Stimulated activated CD8-positive, alpha-beta memory T cell treated with anti-CD3 and anti-CD28 coated beads, Interleukin-2, amount 100 ng/mL, for 1 hour (primary cell): ENCODE measurements at places on chromosomes 12 and 14.

GRCh38 chr14:71511152-71511551, 421.1 kb upstream of the RGS6 start:
- DNase-seq, result no peak

DNA sequence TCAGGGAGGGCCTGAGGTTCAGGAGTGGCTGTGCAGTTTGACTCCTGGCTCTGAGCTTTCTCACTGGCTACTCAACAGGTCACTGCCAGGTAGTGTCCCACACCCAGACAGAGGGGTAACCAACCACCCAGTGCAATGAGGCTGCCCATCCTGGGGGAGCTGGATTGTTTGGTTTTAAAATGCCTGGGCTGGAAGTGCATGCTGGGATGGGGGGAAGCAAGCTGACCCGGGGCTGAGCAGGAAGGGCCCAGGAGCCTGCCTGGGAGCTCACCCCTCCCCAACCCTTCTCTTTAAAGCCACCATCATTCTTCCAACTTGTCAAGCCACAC, 12.6 kb upstream of the ABHD12B start:
- no peak for DNase-seq

GRCh38 chr14:104843006-104843405, 22.1 kb upstream of the CEP170B start:
- no peak for DNase-seq

DNA sequence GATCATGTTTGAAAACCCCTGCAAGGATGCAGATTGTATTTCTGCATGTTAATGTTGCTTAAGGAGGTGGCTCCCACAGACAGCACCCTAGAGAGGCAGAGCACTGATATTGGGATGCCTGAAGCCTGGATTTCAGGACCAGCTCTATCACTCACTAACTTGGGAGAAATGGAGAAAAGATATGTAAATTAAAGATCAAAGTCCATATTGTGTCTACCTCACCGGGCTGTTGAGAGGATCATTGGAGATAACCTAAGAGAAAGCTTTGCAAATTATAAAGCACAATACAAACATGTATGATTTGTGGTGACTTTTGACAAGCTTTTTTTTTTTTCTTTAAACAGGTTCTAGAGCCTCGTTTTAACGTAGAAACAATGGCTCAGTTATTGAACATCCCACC, 7.6 kb upstream of the REP15 start:
- DNase-seq, result no peak

DNA sequence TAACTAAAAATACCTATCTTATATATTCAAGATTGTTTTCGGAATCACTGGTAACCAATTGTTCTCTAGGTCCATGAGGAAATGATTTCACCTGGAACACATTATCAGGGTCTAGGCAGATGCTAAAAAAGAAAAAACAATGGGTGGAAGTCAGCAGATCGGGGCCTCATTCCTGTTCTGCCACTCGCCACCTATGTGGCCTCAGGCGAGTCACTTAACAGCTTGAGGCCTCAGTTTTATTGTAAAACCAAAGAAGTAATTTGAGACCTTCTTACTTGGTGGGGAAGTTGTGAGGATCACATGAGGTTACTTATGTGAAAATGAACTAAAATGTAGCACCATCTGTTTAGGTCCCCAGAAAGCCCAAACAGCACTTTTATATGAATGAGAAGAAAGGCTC, 6.2 kb upstream of the RNASE10 start:
- no peak for DNase-seq

GRCh38 chr12:27303139-27304111, 29.2 kb upstream of the BMAL2 start:
- DNase-seq, result no peak

- DNase-seq, result no peak
Observed at GRCh38 chr12:81010641-81011040, 67.2 kb upstream of the ACSS3 start.

DNA sequence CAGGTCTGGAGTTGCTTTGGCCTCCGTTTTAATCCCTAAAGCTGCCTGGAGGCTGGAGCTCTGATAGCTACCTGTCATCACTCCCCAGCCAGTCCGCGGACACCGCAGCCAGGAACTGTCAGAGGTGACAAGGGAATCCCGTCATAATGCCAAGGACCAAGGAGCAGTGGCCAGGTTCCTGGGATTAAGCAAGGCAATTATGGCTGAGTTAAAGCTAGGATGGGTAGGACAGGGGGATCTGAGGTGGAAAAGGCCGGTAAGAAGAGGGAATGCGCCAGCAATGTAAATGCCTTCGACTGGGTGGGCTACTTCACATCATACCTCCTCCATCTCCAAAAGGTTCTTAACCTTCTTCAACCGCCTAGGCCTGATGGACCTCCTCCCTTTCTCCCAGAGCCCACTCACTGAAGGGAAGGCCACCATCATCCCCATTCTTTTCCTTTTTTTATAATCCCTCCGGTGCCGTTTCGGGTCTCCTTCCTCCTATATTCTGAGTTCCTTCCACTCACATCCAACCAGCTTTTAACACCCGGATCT, 1.9 kb downstream of the PPP1R3E start:
- no peak for DNase-seq

DNA sequence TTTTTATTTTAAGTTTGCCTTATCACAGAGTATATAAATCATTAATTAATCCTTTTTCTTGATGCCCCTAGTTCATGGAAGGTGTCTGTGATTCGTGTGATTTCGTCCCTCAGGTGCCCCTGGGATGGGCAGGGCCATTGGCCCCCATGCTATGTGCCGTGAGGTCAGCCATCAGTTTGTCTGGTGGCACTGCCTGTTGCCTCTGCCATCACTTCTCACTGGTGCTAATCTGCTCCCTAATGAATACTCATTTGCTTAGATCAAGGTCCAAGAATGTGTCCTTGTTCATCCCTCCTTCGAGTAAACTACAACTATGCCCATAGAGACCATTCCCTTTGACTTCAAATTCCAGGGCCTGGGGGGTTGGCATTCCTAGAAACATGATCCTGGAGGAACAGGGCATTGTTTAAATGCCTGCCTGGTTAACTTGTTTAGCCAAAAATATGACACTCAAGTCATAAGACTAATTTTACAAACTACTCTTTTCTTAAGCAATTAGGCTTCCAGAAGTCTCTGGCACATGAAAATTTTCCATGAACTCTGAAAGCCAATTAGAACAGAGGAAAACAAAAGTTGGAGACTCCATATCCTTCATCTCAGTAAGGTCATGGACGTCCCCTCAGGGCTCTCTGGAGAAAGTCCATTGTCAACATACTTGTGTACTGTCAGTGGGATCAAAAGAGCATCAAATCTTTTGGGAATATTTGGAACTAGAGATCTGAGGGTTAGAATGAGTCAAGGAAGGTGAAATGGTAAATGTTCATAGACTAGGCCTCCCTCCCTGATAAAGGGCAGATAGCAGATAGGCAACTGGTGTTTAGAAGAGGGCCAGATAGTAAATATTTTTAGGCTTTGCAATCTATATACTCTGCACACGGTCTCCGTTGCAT, 90.9 kb upstream of the PLXNC1 start:
- no peak for DNase-seq

GRCh38 chr12:64810831-64811230, 13.6 kb upstream of the TBC1D30 start:
- no peak for DNase-seq

DNA sequence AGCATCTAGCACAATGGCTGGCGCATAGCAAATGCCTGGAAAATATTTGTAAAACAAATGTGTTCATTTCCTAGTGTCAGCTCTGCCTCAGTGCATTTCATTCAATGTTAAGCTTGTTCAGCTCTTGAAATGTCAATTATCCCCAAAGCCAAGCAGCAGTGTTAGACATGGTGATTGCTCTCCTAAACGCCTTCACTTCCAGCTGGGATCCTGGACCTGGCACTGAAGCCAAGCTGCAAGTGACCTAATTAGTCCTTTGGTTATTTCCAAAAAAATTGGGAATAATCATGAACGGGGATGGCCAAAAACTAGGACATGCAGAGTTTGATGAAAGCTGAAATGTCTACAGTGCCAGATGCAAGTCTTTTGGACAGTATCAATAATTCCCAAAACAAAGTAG, 54.9 kb upstream of the MDGA2 start:
- no peak for DNase-seq

DNA sequence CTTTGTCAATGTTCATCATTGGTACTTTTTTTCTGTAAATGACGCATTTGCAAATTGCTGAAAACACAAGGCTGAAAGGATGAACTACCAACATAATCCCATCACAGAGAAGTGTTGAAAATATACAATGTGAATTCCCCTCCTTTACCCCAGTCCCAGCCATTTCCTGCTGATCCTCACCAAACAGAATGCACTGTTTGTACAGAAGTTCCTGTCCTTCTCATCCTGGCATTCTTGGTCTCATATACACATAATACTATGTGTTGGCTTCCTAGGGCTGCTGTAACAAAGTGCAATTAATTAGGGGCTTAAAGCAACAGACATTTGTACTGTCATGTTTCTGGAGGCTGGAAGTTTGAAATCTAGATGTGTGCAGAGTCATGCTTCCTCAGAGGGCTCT, 836.2 kb upstream of the MGAT4C start:
- DNase-seq, result no peak

DNA sequence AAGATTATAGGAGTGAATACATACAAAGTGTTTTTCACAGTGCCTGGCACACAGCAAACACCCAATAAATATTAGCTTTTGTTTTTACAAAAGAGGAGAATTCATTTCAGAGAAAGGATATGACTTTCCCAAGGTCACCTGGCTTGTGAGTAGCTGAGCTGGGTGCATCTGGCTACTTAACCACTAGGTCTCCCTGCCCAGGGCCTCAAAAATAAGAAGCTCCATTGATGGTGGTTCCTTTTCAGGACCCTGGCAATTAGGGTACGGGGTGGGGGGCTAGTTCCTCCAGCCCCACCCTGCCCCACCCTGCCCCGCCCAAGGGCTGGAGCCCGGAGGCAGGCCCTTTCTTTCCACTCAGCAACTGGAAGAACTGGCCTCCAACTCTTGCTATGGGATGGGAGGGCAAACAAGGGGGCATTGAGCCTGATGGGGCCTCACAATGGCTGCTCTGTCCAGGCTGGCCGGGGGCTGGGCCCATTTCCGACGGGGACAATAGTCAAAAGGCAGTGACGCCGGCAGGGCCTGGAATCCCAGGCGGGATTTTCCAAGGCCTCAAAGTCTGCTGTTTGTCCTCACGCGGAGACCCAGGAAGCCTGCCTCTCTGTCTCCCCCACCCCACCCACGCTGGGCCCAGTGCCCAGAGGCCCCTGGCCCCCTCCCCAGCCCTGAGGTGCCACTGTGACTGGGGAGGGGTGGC, 8.2 kb upstream of the ATG101 start:
- DNase-seq, result no peak

- no peak for DNase-seq
Observed at GRCh38 chr12:25904442-25904841, 54.0 kb upstream of the RASSF8 start.

- DNase-seq, result no peak
Observed at GRCh38 chr12:30909349-30910037, 17.1 kb upstream of the TSPAN11 start.

DNA sequence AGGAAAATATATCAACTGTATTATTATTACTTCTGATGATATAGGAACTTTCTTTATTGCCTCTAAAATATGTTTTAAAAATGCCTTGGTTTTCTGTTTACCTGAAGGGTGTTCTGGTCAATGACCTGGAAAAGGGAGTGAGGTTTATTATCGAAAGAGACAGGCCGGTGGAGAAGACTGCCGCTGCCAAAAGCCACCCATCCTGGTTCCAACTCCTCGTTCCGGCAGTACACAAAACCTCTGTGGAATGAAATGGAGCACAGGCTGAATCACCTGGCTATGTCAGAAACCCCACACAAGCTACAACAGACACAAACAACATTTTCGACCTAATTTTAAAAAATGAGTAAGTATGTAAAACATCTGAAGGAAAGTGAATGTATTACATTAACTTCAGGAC, 73.6 kb downstream of the HECTD4 start:
- no peak for DNase-seq

DNA sequence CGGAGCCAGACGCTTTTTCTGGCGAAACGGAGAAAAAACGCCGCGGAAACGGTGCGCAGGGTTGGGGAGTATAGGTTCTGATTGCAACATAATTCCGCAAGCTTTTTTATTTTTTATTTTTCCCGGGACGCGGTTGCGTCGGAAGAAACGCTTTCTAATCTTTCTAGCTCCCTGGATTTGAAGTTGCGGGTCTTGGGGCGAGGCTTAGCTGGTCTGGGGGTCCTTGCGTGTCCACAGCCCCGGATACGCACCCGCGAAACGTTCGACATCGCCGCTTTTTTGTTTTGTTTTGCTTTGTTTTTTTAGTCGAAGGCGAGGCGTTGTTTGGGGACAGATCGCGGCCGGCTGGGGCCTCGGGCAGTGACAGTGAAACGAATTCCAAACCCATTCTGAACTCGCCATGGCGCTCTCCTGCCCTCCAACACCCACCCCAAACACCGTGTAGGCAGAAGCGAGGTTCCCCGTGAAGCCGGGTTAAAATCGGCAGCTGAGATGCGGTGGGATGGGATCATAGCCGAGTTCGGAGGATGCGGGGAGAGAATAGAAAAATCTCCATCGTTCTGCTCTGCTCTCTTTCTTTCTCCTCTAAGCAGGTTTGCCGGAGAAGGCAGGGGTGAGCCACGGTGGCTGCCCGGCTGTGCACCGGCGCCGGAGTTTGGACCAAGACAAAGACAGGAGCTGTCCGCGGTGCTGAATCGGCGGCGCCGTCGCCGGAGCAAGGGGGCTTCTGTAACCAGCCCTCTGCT, 8.1 kb upstream of the LHX5 start:
- DNase-seq, result no peak

DNA sequence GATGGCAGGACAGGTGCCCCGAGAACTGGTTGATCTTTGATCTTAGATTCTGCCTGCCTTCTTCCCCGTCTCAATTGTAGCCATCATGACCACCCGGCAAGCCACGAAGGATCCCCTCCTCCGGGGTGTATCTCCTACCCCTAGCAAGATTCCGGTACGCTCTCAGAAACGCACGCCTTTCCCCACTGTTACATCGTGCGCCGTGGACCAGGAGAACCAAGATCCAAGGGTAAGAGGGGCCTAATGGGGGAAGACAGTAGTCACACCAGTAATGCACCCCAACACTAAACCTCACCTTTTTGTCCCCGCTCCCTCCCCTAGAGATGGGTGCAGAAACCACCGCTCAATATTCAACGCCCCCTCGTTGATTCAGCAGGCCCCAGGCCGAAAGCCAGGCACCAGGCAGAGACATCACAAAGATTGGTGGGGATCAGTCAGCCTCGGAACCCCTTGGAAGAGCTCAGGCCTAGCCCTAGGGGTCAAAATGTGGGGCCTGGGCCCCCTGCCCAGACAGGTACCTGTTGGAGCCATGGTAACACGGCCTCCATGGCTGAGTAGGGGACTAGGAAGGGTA, 556 bp downstream of the TROAP start:
- DNase-seq, result no peak

- no peak for DNase-seq
Observed at GRCh38 chr12:101954676-101955075, 77.3 kb downstream of the DRAM1 start.
